ENCODE measurements at places on chromosomes 3 and 15.

DNA sequence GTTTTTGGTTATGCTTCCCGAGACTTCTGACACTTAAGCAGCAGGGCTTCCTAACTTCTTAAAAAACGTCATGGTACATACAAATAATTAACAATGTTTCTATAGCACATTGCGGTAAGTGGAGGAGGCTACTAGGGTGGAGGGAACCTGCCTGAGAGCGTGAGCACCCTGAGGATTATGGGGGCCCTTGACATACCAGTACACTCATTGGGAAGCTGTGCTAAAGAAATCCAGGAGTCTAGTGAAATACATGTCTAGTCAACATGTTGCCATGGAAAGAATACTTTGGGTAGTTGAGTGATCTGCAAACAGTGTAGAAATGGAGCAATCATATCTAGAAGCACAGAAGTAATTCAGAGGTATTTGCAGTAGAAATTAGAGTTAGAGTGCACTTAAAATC is 39.2 kb upstream of the MAPKBP1 start:
- no peak for DNase-seq

DNA sequence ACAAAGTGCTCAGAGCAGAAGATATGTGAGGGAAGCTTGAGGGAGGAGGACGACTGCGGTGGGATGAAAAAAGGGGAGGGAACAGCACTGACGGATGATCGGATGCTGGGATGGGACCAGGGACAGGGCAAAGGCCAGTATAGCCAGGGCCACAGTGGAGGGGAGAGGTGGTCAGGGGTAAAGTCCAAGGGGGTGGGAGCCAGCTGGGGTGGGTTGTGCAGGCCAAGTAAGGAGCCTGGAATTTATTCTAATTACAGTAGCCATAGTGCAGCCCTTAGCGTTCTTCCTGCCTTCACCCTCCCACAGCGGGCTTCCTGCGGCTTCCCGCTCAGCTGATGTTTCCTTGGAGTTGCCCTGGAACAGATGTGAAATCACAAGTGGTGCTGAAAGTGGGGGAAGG is 7.6 kb upstream of the APEH start:
- DNase-seq = no peak

DNA sequence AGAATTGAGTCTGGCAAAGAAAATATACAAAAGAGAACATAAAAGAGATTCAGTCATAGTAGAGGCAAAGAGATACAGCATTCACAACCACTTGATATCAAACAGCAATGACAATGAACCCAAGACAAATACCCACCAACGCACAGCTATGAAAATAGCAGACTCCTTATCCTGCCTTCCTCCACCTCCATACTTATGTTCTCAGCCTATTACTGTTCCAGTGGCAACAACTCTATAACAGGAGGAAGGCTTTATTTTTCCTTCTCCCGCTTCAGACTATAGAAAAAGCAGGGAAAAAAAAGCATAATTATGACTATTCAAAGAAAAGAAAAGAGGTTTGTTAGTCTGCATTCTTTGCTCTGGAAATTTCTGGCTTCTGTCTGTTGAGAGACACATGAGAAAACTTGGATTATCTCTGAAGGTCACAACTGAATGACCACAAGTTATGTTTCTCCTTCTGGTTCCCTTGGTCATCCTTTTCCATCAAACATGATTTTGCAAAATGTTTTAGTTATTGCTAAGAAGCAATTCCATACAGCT is 81.2 kb upstream of the PLXND1 start:
- DNase-seq = no peak

DNA sequence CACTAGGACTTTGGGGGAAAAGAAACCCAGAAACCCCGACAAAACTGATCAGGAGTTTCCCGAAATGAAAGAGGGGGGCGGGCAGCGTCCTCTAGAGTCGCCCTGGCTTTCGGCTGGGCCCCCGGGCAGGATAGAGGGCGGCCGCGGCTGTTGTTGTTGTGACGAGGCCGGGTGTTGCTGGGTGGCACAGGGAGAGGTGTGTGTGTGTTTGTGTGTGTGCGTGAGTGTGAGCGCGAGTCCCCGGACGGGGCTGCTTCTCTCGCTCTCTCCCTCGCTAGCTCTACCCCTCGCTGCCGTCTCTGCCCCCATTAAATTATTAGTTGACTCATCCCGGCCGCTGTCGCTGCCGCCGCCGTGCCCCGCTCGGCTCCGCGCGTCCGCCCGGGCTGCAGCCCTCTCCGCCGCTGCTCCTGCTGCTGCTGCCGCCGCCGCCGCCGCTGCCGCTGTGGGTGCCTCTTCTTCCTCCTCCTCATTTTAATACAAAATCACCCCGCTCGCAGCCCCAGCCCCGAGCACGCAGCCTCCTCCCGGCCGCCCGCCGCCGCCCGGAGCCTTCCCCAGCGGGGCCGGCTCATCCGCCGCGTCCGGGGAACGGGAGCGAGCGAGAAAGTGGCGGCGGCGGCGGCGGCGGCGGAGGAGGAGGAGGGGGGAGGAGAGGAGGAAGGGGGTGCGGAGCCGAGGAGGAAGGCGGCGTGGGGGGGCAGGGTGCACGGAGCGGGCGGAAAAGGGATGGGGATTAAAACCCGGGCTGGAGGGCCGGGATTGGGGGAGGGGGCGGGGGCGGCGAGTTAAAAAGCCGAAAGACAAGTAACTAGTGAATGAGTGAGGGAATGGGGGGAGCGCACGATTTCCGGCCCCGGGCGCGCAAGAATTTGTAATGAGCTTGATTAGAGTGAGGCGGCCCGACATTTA is at the start of gene SATB1:
Gene SATB1, minus strand, starts transcription at position 611 of the 912 bp plus-strand sequence. CDS start 4,372 bp downstream, outside the sequence.
- peak; percentile 64 for DNase-seq

DNA sequence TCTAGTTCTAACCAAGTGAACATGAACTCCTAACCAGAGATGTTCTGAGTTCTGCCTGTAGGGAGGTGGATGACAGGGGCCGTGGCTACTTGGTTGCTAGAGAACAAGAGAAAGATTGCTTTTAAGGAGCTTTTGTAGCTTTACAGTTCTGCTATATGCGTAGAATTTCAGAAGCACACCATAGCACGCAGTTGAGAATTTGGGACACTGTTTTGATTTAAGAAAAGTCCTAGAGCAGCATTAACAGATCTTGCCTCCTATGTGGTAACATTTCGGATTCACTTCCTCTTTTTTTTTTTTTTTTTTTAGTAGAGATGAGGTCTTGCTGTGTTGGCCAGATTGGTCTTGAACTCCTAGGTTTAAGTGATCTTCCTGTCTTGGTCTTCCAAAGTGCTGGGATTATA is 181.7 kb downstream of the TCF12 start:
- DNase-seq = no peak

DNA sequence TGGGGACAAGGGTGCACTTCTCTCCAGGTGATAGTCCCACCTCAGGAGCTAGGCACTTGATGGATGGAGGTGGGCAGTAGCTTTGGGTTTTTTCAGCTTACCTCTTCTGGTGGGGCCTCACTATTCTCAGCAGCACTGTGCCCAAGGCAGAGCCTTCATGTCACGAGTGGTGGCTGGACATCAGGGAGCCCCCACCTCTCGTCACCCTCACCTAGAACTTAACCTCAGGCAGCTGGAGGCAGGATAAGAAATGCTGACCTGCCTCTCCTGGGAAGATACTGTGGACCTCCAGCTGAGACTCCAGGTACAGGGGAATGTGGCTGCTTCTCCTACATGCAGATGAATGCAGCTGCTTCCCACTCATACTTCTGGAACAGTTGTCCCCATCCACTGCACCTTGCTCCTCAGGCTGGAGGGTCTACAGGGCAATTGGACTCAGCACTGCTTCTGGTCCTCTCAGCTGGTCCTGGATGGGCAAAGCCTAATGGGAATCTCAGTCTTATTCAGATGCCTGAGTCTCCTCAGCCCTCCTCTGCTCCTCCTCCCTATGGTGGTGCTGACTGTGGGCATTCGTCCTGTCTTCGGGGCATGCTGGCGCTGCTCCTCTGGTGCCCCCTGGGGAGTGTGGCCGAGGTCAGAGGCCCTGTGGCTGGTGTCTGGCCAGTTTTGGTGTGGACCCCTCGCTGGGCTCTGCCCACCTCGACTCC is 129.9 kb downstream of the KLF13 start:
- DNase-seq = no peak

DNA sequence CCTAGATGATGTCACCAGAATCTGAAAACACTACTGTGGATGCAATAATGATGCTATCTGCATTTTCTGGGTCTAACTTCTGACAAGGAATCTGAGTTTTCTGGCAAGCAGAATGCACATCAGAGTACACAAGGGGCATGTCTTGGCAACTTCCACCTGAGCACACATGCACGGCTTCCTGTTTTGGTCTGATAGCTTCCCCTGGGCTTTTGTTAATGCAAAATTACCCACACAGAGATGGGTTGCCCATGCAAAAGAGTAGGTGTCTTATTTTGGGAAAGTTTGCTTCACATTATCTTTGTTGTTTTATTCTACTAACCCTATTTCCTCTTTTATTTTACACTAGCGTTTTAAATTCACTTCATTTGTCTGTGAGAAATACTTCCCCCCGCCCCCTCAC is 74.2 kb upstream of the SATB1 start:
- DNase-seq = no peak

- no peak for DNase-seq
Observed at GRCh38 chr3:98574132-98574531, 19.3 kb downstream of the CPOX start.

- DNase-seq = no peak
Observed at GRCh38 chr3:51945926-51946705, 4.0 kb downstream of the PARP3 start.

- DNase-seq = no peak
Observed at GRCh38 chr3:51386852-51387229, 1.8 kb downstream of the MANF start.

- no peak for DNase-seq
Observed at GRCh38 chr3:160477750-160478149, 28.2 kb upstream of the TRIM59 start.

DNA sequence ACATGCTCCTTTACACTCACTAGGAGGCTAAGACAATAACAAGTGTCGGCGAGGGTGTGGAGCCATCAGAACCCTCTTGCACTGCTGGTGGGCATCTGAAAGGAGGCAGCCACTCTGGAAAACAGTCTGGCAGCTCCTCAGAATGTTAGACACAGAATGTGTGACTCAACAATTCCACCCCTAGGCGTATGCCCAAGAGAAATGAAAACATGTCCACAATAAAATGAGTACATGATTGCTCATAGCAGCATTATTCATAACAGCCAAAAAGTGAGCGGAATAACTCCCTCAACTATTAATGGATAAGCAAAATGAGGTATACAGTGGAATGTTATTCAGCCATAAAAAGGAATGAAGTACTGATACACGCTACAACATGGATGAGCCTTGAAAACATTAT is 57.8 kb downstream of the WNT7A start:
- DNase-seq = no peak

All from AG20443 (cell line).